ENCODE measurements at places on chromosomes 7 and 10.

- no peak for DNase-seq
Observed at GRCh38 chr7:87565877-87566276, 34.8 kb downstream of the ABCB1 start.

GRCh38 chr10:124124123-124124768, 30.8 kb upstream of the CHST15 start:
- no peak for DNase-seq

DNA sequence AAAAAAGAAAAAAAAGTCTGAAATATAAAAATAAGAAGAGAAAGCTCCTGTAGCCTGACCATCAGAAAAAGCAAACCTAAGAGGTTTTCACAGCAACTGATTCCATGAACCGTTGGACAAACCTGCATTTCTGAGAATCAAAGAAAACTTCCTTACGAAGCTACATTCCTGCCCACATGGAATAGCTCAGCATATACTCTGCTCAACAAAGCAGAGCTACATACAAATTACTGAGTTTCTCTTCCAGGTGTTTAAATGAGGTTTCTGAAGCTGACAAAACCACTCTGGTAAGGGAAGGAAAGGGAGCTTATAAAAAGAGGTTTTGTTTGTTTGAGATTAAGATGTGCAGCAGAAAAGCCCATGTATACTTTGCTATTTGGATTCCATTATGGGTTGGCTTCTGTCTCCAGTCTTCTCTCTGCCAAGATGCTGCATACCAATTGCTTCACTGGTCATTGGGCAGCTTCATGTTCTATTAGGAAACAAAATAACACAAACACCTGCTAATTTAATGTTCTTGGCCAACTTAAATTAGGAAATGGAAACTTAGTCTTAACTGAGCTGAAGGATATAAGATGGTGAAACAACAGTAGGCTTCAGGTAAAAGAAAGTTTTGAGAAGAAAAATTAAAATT, 314.1 kb downstream of the LRRTM3 start:
- no peak for DNase-seq

- no peak for DNase-seq
Observed at GRCh38 chr7:156780724-156781455, 112.1 kb downstream of the LMBR1 start.

DNA sequence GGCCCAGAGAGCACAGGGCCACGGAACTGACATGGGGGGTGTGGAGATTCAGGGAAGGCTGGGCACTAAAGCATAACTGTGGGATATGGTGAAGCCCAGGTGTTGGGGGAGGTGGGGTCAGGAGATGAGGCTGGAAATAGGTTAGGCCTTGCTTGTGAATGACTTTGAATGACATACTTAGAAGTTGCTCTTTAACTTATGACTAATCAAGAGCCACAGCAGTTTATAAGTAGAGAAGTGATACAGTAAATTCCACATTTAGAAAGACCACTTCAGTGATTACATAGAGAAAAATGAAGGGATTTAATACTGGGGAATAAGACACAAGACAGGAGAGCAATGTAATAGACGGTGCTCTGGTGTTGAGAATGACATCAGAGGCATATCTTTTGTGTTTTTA, 120.8 kb upstream of the SEC61G start:
- DNase-seq = no peak

- DNase-seq = no peak
Observed at GRCh38 chr10:30437031-30437841, 3.3 kb downstream of the MAP3K8 start.

DNA sequence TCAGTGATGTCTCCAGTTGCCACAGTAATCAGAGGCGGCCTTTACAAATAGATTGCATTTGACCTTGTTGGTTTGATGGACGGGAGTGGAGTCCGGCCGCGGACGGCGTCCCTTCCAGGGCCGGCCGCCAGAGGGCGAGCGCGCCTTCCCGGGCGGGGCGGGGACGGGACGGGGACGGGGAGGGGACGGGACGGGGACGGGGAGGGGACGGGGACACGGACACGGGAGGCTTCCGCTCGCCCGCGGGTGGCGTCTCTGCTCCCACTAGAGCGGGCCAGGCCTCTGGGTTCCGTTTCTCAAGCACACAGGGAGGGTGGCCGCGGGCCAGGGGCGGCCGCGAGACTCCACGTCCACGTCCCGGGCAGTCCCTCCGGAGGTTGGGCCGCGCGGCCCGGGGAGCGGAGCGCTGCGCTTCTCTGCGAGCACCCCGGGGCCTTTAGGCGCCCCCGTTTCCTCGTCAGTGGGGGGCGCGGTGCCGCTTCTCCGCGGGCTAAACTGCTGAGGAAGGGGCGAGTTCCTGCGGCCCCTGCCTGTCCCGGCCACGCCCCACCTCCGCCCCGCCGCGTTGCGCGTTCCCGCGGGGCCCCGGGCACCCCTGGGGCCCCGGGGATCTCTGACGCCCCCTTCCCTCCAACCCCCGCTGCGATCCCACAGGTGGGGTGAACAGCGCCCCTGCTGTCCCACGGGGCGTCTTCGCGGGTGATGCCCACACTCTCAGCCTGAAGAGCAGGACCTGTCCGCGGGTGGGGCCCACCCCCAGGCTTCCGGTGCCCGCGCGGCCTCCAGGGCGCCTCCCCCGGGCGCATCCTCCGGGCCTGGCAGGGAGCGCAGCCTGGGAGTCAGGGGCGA, 84.2 kb upstream of the MKI67 start:
- DNase-seq = peak; percentile 82

DNA sequence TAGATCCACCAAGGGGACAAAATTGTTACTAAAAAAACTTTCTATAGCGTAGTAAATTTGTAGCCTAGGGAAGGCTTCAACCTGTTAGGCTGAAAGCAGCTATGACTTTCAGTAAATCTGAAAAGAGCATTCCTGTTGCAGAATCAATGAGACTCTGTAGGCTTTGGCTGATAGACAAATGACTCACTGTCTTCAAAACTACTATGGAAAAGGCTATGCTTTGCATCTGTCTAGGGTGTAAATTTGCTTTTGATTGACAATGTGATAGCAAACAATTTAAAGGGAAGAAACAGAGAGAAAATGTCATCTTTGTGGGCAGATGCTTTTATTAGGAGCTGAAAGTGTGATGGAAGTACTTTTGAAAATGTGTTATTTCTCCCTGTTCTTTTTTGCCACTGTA, 60.6 kb downstream of the ARL5B start:
- DNase-seq = no peak

DNA sequence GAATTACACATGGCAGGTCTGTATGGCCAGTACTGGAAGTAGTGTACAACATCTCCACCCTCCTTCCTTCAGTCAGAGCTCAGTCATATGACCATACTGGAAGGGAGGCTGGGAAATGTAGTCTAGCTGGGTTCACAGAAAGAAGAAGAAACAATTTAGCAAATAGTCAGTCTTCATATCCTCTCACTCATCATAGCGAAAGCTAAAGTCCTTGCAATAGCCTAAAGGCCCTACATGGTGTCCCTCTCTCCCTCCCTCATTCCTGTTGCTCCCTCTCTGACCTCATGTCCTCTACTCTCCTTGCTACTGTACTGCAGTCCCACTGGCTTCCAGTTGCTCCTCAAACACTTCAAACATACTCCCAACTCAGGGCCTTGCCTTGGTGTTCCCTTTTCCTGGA, 4.3 kb upstream of the CALU start:
- DNase-seq = no peak

GRCh38 chr7:149688836-149689235, 84.6 kb downstream of the ZNF467 start:
- no peak for DNase-seq

GRCh38 chr7:41098402-41098801, 604.5 kb downstream of the INHBA start:
- no peak for DNase-seq

DNA sequence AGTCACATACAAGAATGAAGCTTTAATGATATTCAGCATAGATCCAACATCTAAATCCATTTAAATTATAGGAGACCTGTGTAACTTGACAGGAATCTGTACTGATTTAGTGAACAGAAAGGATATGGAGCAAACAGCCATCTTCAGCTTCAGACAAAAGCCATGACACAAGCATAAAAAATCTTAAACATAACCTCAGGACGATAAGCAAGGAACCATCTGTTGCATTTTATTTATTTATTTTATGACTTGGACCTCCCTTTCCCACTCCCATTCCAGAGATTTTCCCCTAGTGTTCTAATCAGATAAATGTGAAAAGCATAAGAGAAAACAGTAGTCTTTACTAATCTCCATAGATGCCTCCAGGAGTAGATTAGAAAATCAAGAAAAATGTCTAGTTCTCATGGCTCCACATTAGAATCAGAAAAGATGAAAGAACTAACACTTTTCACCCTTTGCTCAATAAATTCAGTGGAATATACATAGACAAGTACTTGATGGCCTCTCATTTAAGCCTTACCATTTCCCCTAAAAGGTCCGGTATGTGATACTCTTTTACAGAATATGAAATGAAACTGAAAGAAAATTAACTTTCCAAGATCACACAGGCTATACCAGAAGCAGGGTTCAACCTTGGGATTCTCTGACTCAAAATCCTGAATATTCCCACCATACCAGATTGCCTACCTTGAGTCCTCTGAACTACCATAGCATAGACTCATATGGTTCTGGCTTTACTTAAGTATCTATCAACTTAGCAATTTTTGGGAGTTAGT, 15.2 kb downstream of the CACNA2D1 start:
- no peak for DNase-seq

- DNase-seq = no peak
Observed at GRCh38 chr7:150379441-150380379, 580 bp downstream of the ZNF775 start.

DNA sequence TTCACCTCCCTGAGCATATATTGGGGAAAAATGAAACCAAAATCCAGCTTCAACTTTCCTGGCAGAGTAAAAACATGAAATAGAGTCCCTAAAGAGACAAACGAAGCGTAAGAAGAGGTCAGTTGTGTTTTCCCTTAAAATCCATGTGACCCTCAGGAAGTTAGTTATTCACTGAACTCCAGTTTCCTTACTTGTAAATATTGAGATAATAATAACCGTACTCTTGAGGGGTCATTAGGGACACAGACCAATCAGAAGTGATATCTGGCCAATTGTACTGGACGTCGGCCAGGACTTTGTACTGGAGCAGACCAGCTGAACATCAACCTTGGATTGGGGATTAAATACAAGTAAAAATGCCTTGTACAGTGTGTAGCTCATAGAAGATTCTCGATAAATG, 167.0 kb downstream of the GATA3 start:
- DNase-seq = no peak

GRCh38 chr7:33495207-33495606, 365.8 kb downstream of the BBS9 start:
- DNase-seq = no peak

DNA sequence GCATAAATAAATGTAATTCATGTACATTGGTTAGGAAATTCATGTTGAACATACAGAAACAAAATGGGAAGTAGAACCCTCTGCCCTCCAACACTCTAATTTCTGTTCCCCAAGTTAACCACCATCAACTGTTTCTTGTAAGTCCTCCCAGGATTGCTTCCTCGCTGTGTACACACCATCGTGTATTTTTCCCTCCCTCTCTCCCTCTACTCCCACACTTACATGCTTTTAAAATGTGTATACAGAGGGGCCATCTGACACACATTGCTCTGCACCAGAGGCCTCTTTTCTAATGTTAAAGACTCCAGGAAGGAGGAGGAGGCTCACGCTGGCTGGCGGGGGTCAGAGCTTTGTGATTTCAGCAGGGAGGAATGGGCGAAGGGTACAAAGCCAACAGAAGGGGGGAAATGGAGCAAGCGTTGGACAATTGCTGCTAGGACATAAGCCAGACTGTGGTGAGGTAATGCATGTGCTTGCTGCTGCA, 1.9 kb upstream of the EPHA1 start:
- DNase-seq = no peak

DNA sequence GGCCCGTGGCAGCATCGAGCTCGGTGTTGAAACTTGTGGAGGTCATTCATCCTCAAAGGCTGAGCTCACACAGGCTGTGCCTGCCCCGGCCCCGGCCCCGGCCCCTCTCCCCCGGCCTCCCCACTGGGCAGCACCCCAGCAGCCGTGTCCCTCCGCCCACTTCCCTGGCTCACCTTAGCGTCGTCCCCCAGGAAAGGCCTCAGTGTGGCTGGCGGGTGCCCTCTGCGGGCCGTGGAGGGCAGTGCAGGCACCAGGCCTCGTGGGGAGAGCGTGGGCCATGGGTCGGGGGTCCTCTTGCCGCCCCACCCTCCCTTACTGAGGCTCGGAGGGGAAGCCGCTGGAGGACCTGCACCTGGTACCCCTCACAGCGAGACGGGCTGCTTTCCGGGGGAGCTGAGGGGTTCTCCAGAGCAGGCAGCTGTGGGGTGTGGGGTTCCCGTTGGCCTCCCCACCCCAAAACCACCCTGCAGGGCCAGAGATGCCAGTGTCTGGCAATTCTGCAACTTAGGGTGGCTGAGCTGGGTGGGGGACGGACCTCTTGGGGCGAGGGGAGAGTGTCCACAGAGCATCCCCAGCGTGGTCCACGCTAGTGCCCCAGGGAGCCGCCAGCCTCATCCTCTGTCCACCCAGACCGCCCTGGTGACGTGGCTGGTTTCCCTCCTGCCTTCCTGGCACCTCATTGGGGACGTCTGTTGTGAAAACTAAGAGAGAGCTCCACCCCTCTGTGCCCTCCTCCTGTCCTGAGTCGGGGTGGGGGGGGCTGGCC, 44.2 kb upstream of the DPYSL4 start:
- DNase-seq = peak; percentile 63

DNA sequence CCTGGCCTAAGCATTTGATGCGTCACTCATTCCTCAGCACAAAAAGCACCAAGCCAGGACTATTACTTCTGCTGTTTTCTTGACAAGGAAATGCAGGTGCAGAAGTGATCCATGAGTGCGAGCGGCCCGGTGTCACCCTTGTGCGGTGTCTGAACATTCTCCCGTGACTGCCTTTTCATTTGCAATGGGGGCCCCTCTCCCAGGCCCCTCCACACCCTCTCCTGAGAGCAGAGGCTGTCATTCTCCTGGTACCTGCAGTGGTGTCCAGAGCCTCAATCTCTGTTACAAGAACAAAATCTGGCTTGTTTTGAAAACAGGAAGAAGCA, 213.1 kb downstream of the DIP2C start:
- no peak for DNase-seq

GRCh38 chr10:132961787-132962622, 19.6 kb upstream of the CFAP46 start:
- peak; percentile 50 for DNase-seq

- DNase-seq = no peak
Observed at GRCh38 chr7:90485734-90486316, 16.4 kb downstream of the PTTG1IP2 start.

GRCh38 chr7:33066771-33067170, 4.2 kb upstream of the NT5C3A start:
- no peak for DNase-seq

DNA sequence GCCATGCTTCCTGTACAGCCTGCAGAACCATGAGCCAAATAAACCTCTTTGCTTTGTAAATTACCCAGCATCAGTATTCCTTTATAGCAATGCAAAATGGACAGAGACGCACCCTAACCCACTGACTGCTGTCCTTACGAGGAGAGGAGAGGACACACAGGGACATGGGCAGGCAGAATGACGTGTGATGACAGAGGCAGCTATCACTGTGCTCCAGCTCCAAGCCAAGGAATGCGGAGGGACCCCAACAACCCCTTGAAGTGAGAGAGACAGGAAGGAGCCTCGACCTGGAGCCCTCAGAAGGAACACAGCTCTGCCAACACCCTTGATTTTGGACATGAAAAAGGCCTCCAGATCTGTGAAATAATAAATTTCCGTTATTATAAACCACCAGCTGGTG, 46.6 kb upstream of the EBF3 start:
- no peak for DNase-seq
